ENCODE measurements at places on chromosomes 6 and 20. TPM values are rescaled to one million over a fixed set of nuclear protein-coding genes. Genes with fewer than 3 reads are reported as not detected.

SRSF3 gene
- 779 TPM for total RNA-seq

PGBD1 gene
- 2.7 TPM for total RNA-seq

FBXL4 gene
- total RNA-seq, result 6.9 TPM

GRCh38 chr6:82408952-82409431 is 45.4 kb downstream of the TPBG start:
- no peak for DNase-seq

- DNase-seq, result no peak
Observed at GRCh38 chr6:24614648-24615047, 31.3 kb downstream of the KIAA0319 start.

DNA sequence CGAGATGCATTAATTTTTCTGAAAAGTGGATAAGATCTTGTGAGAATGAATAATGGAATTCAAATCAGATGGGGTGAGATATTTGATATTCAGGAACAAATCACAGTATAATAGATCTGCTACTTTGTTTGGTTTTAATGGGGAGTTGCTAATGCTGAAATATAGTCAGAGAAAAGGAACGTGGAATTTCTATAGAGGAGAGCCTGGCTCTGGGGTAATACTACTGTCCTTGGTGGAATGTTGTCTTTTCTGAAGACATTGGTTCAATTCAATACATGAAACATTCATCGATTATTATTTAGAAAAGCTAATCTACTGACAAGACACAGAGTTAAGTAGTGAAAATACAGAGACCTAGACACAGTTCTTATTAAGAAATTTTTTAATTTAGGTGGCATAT is 108.6 kb downstream of the ESR1 start:
- no peak for DNase-seq

DNA sequence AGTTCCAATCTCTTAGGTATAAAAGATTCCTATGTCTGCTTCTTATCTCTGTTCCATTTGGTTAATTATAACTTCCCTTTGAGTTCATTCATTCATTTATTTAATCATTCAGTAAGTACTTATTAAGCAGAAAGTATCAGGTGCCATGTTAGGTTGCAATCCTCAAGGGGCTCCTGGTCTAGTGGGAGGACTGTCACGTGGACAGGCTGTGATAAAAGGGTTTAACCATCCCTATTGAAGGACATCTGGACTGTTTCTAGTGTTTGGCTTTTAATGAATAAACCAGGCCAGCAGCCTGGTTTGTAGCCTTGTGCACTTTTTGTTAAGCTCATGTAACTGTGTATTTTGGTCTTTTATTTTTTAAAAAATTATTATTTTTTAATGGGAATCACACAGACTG is 162.1 kb upstream of the OGFRL1 start:
- no peak for DNase-seq

GRCh38 chr20:33187491-33187890 is 19.5 kb downstream of the BPIFA2 start:
- no peak for DNase-seq

GRCh38 chr6:168132531-168133167 is 53.6 kb upstream of the FRMD1 start:
- no peak for DNase-seq

- no peak for DNase-seq
Observed at GRCh38 chr6:90865513-90865912, 278.6 kb upstream of the MAP3K7 start.

DNA sequence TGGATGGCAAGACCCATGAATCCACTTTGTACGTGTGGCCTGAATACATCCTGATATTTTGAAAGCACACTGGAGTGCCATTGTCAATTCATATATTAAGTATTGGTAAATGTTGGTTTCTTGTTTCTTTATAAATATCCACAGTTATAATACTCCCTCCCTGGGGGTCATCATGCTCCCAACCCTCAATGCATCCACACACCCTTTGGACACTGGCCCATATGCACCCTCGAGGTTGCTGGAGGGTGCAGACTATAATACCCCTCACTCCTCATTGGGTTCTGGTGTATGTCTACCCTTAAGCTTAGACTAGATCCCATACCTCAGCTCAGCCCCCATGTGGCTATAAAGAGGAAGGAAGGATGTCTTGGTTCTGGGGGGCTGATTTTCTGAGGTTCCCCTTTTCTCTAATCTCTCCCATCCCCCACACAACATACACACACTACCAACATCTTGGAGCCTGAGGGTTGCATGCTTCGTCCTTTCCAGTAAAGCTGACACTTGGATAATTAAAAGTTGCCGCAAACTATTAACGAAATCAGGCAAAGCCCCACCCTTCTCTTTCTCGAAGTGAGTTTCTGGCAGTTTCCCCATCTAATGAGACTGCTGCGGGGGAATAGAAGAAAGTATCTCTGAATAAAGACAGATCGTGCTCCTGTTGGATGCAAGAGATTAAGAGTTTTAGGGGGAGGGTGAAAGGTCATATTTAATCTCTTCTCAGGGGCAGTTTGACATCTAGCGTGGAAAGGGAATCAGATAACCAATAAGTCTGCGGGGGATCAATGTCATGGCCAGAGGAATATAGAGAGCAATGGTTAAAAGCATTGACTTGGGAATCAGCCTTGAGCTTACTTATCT is 7.4 kb downstream of the PIM1 start:
- no peak for DNase-seq

- peak; percentile 14 for DNase-seq
Observed at GRCh38 chr6:13355999-13356785, 27.9 kb upstream of the TBC1D7 start.

DNA sequence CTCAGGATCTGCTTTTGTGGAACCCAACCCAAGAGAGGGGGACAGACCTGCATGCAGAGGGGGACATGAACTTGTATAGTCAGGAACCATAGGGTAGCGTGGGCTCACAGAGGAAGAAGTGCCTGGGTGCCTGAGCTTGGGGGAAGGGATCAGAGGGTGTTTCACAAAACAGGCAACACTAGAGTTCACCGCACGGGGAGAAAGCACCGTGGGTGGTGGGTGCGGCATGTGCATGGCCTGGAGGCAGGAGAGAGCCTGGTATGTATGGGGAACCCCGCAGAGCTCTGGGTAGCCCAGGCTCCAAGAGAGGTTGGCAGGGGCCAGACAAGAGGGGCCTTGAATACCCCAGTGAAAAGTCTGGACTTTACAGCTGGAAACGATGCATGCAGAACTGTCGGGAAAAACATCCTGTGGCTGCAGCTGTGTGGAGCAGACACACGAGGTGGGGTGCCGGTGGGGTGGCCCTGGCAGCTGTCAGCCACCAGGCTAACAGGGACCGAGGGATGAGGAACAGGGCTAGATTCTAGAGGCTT is 6.7 kb upstream of the EMILIN3 start:
- no peak for DNase-seq

GRCh38 chr20:11582060-11582459 is 335.6 kb upstream of the BTBD3 start:
- DNase-seq, result no peak

GRCh38 chr20:31824125-31824485 is 4.9 kb downstream of the MYLK2 start:
- no peak for DNase-seq

Data from activated T-cell treated with anti-CD3 and anti-CD28 coated beads, Interleukin-2, amount 50 U/mL, for 4 hours (primary cell).